ENCODE measurements at places on chromosomes 1 and 21.
A peak's percentile ranks its signal among the peaks of the same experiment; 100 is the strongest.

GRCh38 chr1:234719454-234720251 lies 109.7 kb upstream of the IRF2BP2 start:
- no peak for DNase-seq

DNA sequence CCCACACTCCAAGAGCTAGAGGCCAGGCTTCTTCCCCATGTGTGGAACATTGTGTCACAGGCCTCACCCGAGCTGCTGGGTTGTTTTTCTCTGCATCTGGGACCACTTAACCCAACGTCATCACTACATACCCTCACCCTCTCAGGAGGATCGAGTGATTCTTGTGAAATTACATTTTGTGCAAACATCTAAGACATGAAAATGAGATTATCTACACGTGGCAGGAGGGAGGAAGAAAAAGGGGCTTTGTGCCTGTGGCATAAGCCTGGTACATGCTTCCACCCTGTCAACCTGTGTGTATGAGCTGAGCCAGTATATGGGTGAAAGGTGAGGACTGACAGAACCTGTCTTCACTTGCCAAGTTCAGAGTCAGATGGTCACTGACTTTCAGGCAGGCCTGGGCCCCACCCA lies 1.6 kb downstream of the CPT2 start:
- no peak for DNase-seq

GRCh38 chr1:156076609-156077429 lies 5.4 kb downstream of the MEX3A start:
- no peak for DNase-seq

DNA sequence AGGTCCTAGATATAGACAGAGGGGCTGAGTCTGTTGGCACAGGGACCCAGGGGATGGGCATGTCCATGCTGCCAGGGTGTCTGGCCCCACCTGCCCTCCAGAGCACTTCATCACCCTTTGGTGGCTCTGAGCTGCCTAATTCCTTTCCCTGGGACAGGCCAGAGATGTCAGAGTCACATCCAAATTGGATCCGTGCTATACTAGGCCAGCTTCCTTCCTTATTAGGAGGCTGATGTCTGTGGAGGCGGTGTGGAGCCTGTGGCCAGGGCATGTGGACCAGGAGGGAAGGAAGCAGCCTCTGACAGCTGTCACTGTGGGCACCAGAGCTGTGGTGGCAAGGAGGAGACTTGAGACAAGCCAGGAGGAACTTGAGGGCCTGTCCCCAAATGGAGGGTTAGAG lies 77.7 kb upstream of the TMEM51 start:
- no peak for DNase-seq

GRCh38 chr1:231019711-231020110 lies 20.3 kb downstream of the FAM89A start:
- no peak for DNase-seq

GRCh38 chr1:67615886-67616285 lies 69.1 kb upstream of the GADD45A start:
- no peak for DNase-seq

DNA sequence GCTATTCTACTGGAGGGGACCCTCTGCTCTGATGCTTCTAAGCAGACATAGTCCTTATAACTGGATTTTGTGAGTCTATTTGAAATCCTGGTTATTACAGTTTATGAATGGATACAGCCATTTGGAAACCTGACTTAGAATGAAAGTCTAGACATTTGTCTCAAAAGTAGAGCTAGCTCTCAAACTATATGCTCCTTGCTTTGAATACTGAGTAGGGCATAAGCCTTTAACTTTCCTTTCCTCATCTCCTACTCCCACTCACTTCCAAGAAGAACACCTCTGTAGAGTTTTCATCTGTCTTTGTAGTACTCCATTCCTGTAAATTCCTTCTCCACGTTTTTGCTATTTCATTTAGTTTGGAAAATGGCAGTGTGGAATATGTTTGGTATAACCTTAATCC lies 9.0 kb upstream of the ARID1A start:
- DNase-seq = no peak

GRCh38 chr1:89546934-89547562 lies 22.4 kb downstream of the LRRC8B start:
- DNase-seq = no peak

DNA sequence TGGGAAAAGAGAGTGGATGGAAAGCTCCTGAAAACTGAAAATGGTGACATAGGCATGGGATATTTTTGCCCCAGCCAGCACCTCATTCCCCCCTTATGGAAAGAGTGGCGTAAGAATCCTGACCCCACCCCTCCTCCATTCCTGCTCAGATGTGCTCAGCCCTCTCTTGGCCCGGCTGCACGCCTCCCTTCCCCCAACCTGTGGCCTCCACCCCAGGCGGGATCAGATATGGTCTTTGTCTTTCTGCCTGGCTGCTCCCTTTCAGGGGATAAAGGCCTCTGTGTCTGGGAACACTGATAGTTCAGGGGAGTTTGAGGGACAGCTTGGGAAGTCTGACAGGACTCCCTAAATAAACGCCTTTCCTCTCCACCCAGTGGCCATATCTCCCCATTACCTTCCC lies 49.8 kb downstream of the KIRREL1 start:
- DNase-seq = no peak

GRCh38 chr21:42238185-42238934 lies 19.4 kb downstream of the ABCG1 start:
- DNase-seq = peak; percentile 66

DNA sequence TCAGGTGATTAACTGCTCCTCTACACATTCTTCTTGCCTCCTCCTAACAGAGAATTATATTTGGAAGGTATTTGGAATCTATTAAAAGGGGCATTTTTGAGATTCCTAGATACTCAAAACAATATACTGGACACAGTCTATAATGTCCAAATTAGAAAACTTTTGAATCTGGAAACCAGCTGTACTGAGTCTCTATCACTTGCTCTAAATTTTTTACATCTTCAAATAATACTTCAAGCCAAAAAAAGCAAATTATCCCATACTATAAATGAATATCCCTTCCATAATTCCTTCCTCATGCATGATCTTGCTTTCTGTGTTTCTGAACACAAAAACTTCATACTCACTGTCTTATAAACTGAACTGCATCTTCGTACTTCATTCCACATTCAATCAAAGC lies 28.5 kb downstream of the PTP4A2 start:
- no peak for DNase-seq

DNA sequence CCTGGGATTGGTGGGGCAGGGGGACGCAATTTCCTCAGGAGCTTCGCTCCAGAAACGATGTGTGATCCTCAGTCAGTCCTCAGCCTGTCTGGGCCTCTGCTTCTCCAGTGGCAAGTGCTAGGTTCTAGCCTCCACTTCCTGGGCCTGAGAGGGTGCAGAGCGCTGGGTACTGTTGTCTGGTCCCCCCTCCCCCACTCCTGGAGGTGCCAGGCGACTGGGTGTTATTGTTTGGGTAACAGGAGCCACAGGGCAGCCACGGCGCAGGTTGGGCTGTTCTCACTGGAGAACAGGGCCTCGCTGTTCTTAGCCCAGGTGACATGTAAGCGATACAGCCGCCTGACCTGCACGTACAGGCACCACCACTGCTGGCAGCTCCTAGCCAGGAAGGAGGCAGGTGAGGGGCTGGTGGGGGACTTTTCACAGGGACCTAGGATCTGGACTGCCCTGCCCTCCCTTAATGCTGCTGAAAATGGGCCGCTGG lies 2.1 kb downstream of the RPS6KA1 start:
- no peak for DNase-seq

- DNase-seq = no peak
Observed at GRCh38 chr1:227885648-227886502, 61.9 kb downstream of the WNT9A start.

GRCh38 chr1:64030411-64030810 lies 173.0 kb upstream of the UBE2U start:
- DNase-seq = no peak

DNA sequence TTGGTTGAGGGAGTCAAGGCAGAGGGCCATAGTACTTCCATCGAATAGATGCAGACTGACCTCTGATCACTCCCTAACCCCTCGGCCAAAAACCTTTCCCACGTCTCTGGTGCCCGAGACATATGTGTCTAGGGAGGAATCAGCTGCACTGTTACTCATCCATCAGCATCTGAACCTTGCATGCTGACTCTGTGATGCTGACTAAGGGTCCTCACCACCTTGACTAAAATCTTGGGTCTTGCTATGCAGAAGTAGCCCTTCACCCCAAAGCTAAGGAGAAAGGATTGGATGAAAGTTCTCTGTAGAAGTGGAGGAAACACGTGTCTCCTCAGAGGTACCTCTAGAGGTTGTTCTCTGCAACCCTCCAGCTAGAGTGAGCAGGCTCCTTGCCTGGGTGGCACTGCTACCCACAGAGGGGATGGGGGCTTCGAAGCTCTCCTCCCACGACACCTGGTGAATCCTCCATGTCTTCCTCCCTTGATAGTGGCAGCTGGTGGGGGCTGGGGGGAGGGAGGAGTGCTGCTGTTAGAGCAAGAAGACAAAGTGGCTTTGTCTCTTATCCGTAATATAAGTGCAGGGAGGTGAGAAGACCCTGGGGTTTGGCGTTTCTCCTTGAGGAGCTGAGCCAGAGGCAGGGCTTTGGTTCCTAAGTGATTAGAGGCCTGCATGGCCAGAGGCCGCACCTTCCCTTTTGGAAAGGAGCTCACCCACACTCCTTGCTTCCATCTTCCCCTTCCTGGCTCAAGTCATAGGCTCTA lies 45.1 kb downstream of the ATP2B4 start:
- no peak for DNase-seq

DNA sequence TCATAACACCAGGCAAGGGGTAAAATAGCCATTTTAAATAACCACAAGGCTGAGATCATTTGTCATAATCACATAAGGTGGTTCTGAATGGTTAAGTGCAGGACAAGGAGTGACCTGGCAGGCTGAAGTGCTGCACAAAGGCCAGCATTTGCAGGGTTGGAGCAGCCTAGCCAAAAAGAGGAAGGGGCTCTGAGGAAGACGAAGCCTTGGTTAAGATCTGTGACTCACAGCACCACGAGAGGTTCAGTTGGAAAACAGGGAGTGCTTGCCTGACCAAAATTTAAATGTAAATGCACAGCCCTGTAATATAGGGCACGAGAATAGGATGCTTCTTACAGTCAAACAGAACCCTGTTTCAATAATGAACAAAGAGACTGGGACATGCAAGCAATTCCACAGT lies 12.1 kb downstream of the ATP5PF start:
- no peak for DNase-seq

DNA sequence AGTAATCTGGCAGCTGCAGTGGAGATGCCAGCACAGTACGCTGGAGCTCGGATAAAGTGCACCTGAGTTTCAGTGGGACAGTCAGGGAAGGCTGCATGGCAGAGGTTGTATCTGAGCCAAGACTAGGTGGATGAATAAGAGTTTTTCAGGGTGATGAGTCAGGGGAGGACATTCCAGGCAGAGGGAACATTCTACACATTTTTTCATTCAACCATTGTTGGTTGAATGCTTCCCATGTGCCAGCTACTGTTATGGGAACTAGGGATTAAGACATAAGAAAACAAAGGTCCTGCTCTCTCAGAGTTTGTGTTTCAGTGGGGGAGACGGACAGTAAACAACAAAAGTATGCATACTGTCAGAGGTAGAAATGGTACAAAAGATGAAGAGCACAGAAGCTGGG lies 5.2 kb downstream of the LEPR start:
- DNase-seq = no peak

DNA sequence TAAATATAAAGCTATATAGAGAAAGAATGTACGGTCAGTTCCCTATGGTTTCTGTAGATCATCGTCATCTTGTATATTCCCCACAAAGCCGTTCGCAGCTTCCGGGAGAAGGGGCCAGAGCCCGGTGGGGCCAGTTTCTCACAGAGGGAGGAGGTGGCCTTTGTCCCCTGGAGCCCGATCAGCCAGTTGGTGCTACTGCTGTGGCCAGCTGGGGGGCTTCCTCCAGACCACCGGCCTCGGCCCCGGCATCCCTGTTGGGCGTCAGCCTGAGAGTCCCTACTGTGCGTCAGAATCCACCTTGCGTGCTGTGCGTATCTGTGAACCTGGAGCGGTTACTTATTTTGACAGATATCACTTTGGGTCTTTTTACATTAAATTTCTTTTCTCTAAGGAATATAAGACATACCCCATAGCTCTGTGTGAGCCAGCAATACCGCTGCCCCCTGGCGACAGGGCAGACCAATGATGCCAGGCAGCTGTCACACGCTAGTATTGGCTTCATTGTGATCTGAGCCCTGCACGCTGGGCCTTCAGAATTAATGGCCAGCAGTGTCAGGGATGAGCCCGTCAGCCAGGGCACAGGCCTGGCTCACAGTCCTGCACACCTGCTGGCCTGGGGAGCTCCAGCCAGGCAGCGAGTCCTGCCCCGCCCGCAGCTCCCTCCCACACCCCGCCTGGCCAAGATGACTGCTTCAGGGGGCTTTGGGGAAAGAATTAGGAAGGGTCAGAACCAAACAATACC lies 145.9 kb downstream of the PGBD5 start:
- DNase-seq = no peak

- no peak for DNase-seq
Observed at GRCh38 chr21:37762606-37763005, 153.7 kb downstream of the KCNJ6 start.

DNA sequence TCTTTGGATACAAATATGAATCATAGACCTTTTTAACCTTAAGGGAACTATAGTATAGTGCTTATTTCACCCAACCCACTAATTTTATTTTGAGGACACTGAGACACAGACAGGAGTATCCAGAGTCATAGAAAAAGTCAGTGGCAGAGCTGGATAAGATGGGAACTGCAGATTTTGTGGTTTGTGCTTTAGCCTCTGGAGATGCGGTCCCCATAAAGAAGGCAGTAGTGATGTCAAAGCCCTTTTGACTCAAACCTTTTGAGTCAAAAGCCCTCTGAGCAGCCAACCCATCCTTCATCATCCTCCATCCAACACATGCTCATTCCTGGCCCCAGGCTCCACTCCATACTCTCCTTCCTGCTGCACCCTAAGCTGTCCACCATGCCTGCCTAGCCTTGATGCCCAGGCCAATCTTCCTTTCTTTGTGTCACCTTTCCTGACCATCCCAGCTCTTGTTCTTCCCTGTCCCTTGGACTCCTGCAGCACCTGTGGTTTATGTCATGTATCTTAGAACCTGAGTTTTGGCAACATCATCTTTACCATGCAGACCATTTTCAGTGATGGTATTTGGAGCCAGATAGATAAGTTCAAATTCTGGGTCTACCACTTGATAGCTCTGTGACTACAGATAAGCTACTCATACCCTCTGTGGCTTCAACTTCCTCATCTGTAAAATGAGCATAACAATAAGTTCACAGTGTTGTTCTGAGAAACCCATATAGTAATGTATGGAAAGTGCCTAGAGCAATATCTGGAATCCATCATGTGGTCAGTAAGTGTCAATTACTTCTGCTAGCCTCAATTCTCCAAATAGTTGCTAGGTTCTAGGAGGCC lies 20.1 kb downstream of the SLAMF1 start:
- DNase-seq = no peak

- peak; percentile 41 for DNase-seq
Observed at GRCh38 chr1:212606395-212607205, 2.0 kb upstream of the ATF3 start.

DNA sequence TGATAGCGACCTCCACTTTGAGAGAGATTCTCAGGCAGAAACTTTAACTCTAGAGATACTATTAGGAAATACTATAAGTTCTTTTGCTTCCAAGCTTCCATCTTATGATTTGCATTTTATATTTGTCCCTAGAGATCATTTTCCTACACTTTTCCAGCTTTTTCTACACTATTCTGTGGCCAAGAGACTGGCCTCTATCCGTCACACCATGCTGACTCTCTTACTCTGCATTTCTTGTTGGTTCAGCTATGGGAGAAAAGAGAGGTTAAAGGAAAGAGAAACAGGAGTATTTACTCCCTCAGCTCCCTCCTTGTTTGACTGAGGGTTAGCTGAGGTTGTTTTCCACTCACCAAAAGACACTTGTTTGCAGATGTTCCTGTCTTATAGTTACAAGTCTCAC lies 665.6 kb upstream of the CXADR start:
- no peak for DNase-seq

Measured in effector memory CD8-positive, alpha-beta T cell (primary cell).